Fibroblast of skin of left quadriceps (primary cell): ENCODE measurements at places on chromosomes 3 and 15.
A peak's percentile ranks its signal among the peaks of the same experiment; 100 is the strongest.

DNA sequence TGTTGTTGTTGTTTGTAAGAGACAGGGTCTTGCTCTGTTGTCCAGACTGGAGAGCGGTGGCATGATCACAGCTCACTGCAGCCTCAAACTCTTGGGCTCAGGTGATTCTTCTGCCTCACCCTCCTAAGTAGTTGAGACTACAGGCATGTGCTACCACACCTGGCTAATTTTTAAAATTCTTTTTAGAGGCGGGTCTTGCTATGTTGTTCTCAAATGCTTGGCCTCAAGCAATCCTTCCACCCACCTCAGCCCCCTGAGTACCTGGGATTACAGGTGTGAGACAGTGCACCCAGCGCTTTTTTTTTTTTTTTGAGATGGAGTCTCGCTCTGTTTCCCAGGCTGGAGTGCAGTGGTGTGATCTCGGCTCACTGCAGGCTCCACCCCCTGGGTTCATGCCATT is 46.7 kb downstream of the TMOD3 start:
- no peak for DNase-seq

GRCh38 chr3:71813704-71814103 is 28.8 kb upstream of the PROK2 start:
- no peak for DNase-seq

DNA sequence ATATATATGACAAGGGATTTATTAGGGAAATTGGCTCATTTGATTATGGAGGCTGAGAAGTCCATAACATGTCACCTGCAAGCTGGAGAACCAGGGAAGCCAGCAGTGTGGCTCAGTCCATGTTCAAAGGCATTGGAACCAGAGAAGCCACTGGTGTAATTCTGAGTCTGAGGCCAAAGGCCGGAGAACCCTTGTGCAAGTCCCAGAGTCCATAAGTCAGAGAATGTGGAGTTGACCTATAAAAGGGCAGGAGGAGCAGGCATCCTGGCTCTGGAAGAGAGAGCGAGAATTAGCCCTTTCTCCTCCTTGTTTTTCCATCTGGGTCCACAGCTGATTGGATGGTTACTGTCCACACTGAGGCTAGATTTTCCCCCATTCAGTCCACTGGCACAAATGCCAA is 319.8 kb downstream of the IGSF11 start:
- no peak for DNase-seq

DNA sequence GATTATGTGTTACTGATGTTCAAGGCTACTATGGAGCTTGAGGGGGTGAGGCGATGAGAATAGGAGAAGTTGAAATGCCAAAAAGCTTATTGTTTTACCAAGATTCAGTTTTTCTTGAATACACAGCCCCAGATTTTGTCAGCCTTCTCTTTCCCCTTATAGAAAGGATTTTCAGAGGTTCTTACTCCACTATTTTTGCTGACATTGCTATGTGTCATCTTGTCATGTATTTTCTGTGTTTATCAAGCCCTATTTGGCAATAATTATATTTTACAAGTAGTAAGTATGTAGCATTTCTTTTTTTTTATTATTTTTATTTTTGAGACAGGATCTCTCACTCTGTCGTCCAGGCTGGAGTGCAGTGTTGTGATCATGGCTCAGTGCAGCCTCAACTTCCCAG is 133.1 kb downstream of the ATG7 start:
- no peak for DNase-seq

DNA sequence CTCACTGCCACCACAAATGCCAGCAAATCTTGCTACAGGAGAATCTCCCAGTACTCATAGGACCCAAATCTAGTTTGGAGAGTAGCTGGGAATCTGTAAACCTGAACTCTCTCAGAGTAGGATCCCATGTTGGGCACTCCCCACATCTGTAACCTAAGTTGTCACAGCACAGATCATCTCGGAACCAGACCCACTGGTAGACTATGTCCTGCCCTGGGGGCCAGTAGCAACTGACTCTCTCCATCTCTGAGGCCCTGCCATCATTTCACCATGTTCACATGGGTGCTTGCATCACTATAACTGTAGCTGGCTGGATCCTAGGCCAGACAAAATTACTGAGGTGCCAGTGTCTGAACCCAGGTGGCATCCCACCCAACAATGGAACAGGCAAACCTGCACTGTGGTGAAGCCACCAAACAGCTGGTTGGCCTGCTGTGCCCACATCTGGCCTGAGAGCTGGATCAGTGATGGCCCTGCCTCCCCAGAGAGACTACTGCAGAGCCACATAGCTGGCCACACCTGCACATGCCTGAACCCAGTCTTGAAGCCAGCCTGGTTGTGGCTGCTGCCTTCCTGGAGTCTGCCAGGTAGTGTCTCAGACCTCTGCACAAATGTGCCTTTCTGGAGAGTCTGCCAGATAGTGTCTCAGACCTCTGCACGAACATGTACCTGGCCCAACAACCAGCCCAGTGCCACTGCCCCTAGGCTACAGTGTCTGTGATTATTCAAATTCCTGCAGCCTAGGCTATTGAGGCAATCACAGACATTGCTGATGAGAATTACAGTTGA is 82.0 kb downstream of the ISL2 start:
- DNase-seq: no peak

DNA sequence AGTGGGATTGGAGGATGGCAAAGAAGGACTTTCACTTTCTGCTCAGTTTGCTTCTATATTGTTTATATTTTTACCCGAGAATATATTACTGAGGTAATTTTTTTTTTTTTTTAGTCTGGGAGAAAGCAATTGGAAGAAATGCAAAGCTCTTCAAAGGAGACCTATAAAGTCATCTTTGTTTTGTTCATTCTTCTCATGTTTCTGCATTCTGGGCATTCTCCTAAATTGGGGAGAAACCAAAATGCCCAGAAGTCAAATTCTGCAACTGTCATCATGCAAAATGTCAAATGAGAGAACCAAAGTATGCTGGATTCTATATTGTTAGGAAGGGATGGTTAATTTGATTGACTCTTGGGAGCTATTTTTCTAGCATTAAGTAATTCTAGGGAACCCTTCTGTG is 168.3 kb upstream of the TSC22D2 start:
- DNase-seq: no peak

DNA sequence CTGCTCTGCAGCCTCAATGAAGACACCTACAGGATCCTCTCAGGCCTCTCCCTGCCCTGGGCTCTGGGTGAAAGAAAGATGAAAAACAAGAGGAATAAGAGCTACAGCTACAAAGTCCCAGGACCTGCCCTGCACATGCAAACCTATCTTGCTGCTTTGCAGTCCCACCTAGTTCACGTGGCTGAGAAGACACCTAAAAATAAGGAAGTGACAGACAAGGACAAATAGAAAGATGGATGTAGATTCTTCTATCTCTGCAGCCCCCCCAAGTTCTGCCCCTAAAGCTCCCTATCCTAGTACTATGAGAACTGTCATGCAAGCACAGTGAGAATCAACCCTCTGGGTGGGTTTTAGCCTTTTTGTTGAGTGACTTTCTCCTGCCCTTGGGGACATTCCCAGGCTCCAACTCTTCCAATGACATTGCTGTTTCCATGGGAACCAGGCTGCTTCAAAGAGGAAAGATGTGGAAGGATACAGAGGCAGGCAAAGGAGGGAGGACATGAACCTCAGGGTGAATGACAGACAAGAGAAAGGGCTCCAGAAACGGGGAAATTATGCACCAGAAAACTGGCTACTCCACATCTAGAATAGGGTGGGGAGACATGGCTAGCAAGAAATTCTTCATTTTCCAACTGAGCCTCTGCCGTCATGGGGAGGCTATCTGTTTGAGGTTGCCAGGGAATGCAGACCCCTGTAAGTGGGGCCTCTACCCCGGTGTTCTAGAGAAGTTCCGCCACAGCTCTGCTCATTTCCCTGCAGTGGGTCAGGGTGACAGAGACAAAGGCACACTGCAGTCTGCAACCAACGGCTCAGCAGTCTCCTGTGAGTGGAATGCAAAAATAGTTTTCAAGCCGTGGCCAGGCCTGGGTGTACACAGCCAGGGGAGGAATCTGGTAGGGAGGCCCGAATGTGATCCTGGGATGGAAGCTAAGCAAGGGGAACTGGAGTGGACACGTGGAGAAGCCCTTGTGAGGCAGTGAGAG is 5.2 kb downstream of the CSPG5 start:
- DNase-seq: no peak

- DNase-seq: no peak
Measured at GRCh38 chr15:26974120-26974780, 3.3 kb downstream of the GABRG3 start.

GRCh38 chr3:146221276-146221675 is 29.6 kb downstream of the PLSCR4 start:
- no peak for DNase-seq

DNA sequence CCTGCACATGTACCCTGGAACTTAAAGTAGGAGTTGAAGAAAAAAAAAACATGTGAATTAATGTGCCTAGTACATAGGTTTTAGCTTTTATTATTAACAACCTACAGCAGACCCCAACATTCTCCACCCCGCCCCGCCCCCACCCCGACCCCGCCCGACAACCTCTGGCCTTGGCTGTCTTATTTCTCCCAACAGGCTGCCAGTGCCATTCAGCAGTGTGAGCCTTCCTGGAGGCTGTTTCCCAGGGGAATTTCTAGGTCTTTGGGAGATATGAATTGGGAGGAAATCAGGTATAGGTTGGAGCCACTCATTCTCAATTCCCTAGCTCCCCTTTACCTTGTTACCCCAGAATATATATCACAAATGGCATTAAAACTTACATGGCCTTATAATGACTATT is 8.3 kb upstream of the MLF1 start:
- DNase-seq: no peak

GRCh38 chr3:186722457-186722856 is 5.3 kb downstream of the KNG1 start:
- no peak for DNase-seq

- DNase-seq: no peak
Measured at GRCh38 chr3:47877290-47877689, 74.4 kb downstream of the DHX30 start.

DNA sequence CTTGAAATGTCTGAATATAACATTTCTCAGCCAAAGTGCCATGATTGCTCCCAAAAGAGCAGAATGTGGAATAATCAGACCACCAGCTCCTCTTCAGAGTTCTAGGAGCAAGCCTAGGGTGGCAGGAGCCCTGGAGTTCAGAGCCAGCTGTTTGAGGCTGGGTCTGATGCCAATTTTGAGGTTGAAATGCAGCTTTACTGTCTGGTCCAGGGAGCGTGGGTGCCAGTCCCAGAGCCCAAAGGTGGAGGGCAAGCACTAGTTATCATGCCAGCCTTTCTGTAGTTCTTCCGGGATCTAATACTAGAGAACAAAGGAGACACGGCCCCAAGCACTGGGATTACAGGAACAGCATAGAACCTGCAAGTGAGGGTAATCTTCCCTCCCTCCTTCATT is 69.3 kb downstream of the TNFAIP8L3 start:
- DNase-seq: no peak

DNA sequence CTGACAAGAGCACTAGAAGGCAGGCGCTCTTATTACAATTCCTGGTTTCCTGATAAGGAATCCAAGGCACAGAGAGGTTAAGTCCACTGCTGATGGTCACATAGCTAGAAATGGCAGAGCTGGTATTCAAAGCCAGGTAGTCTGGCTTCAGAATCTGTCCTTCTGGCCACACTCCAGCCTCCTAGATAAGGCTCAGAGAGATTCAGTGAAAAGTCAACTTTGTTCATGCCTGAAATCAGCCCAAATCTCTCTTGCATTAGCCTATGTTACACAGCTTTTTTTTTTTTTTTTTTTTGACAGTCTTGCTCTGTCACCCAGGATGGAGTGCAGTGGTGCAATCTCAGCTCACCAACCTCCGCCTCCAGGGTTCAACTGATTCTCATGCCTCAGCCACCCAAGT is 21.1 kb upstream of the CMTM8 start:
- DNase-seq: no peak

GRCh38 chr15:89195836-89196235 is 25.5 kb downstream of the RLBP1 start:
- DNase-seq: peak; percentile 49

DNA sequence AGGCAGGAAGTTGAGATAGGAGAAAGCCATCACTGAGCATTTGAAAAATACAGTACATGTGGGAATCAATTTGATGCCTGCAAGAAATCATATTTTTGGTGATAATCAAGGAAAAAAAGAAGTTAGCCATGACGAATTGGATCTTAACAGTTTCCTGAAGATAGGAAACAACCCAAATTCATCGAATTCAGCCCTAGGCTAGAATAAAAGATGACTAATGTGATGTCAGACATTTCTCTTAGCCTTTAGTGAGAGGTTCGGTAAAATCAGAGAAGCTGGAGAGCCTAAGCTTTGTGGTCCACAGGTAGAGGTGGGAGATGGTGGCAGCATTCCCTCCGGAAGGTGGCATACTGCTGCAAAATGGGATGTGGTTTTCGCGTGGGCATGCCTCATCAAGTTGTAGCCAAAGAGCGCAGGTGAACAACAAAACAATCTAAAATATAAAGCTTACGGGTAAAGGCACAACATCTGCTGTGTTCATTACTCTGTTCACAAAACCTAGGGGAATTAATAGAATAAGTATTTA is 144.1 kb upstream of the ALCAM start:
- no peak for DNase-seq

DNA sequence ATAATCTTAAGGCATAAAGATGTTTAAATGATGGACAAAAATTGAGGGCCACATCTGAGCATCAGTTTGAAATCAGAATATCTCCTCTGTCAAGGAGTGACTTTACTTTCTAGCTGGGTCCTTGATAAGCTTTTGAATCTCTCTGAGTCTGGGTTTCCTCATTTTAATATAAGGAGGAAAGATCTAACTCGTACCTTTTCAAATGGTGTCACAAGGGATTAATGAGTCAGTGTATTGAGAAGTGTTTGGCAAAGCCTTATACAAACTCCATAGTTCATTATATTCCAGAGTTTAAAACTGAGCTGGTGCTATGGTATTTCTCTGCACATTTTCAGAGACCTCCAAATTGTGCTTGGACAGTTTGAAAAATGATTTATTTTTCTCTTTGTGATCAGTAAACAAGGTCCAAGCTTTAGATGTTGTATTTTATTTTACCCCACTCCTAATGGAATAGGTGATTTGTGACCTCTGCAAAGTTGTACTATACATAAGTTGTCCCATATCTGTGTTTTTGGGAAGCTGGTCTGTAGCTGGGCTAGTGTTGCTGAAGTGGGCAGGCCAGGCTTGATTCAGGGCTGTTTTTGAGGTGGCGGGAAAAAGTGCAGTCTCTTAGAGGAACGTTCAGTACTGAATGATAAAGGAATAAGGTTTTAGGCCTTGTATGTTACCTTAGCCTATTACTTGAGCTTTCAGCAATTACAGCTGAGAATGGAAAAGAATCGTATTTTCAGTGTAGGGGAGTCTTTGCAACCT is 5.6 kb downstream of the FNDC3B start:
- no peak for DNase-seq

DNA sequence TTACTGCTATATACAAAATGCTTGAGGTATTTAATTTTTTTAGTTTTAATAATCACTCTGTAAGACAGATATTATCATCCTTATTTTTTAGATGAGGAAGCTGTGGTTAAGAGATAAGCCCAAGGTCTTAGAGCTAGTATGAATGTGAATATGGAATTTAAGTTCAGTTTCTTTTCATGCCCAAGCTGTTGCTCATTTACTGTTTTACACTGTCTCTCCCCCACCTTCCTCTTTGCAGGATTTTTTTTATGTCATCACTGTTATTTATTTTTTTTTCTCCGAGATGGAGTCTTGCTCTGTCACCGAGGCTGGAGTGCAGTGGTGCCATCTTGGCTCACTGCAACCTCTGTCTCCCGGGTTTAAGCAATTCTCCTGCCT is 22.5 kb downstream of the MAP2K5 start:
- no peak for DNase-seq

GRCh38 chr15:62857411-62857853 is 185.1 kb upstream of the TPM1 start:
- DNase-seq: no peak
